GM12878 (cell line): ENCODE measurements at places on chromosomes 12 and 14.

GRCh38 chr14:32509632-32510187, 180.6 kb downstream of the AKAP6 start:
- H3K36me3 ChIP-seq, result no peaks in the 10 kb centered on the region
- H3K27ac ChIP-seq, result no peak overlapping the region
- no peak overlapping the region for H3K4me3 ChIP-seq
- no peaks in the 10 kb centered on the region for H3K27me3 ChIP-seq
- H3K4me1 ChIP-seq, result no peaks in the 10 kb centered on the region

DNA sequence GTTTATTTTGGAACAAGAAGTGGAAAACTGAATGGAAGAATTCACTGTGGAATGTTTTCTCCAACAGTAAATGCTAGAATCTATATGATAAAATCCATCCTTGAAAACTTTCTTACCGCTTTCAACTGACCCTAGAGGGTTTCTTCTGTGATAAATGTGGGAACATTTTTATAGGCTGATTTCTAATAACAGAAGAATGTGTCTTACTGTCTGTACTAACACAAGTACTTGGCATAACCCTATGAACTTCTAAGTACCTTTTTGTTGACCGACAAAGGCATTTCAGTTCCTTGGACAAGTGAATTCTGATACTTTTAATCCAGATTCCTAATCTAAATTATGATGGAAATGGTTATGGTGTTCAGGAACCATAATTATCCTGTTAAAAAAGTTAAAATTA, 1109.7 kb upstream of the FLRT2 start:
- no peaks in the 10 kb centered on the region for H3K4me1 ChIP-seq
- H3K4me3 ChIP-seq, result no peak overlapping the region
- no peak overlapping the region for H3K27ac ChIP-seq
- no peaks in the 10 kb centered on the region for H3K27me3 ChIP-seq
- DNase-seq, result no peak

GRCh38 chr14:61342932-61343331, 21.6 kb downstream of the PRKCH start:
- H3K36me3 ChIP-seq, result no peaks in the 10 kb centered on the region
- peaks cover 62% of the 10 kb centered on the region for H3K4me1 ChIP-seq
- DNase-seq, result no peak
- peak overlapping the region; percentile 74 for H3K27ac ChIP-seq
- peak overlapping the region; percentile 57 for H3K4me3 ChIP-seq

- peak; percentile 86 for DNase-seq
- H3K36me3 ChIP-seq, result peaks cover 15% of the 10 kb centered on the region
- peak overlapping the region; percentile 38; the same call in 1 of the 2 replicates for H3K4me3 ChIP-seq
- peak overlapping the region; percentile 91 for H3K27ac ChIP-seq
- peaks cover 62% of the 10 kb centered on the region for H3K4me1 ChIP-seq
Measured at GRCh38 chr12:124493809-124494750, 73.3 kb downstream of the NCOR2 start.

- H3K27me3 ChIP-seq, result no peaks in the 10 kb centered on the region
- no peak overlapping the region for H3K27ac ChIP-seq
- H3K4me1 ChIP-seq, result no peaks in the 10 kb centered on the region
- H3K4me3 ChIP-seq, result no peak overlapping the region
Measured at GRCh38 chr14:29836395-29836794, 91.3 kb downstream of the PRKD1 start.

GRCh38 chr14:31902002-31902401, 175.1 kb upstream of the ARHGAP5 start:
- H3K4me3 ChIP-seq, result no peak overlapping the region
- no peak overlapping the region for H3K27ac ChIP-seq
- H3K27me3 ChIP-seq, result no peaks in the 10 kb centered on the region
- DNase-seq, result no peak
- no peaks in the 10 kb centered on the region for H3K36me3 ChIP-seq
